ENCODE measurements at places on chromosomes 16 and 17.

DNA sequence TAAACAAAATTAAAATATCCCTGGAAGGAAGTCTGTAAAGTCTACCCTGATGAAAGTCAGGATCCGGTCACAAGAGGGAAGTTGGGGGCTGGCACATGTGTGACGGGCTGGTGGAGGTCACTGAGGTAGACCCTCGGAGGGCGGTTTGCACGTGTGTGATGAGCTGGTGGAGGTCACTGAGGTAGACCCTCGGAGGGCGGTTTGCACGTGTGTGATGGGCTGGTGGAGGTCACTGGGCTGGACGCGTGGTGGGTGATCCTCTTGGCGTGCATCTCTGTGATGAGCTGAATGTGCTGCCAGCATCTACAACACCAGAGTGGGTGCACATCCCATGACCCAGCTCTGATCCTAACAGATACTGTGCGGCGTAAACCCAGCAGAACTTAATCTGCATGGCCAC, 43.7 kb upstream of the METRNL start:
- DNase-seq, result no peak

DNA sequence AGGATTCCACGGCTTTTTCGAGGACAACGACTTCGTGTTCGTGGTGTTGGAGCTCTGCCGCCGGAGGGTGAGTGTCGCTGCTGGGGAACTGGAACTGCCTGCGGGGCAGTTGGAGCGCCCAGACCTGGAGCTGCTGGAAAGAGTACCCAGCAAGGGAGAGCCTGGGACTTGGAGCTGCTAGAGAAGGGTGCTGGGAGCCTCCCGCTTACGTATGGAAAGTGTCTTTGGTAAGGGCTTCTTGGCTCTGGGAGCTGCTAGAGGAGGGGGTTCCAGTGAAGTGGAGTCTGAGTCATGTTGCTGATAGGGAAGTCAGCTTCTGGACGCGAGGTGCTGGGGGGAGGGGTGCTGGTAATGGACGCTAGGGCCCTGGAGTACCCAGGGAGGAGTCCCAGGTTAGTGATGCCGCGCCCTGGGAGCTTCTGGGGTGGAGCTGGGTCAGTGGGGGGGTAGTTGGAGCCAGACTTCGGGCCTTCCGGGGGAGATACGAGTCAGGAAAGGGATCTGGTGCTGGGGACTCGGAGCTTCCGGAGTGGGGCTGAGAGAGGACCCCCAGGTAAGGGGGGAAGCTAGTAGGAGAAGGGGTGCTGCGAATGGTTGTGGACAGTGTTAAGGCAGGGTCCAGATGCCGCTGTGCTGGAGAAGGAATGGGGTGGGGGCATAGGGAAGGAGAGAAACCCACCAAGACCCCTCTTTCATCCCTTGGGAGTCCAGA, 741 bp downstream of the PLK1 start:
- no peak for DNase-seq

DNA sequence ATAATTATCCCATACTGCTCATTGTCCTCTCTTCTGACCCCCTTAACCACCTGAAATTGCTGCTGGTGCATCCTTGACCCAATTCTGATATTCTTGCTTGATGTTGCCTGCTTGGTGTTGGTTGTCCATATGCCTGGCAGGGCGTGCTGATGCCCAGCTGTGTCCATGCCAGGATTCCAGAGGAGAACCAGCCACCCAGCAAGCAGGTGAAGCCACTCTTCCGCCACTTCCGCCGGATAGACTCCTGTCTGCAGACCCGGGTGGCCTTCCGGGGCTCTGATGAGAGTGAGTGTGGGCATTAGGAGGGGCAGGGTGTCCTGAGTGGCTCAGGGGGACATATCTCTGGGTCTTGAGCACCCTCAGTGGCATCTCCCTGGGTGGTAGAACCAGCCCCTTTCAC, 11.4 kb downstream of the RAPGEFL1 start:
- no peak for DNase-seq

- DNase-seq, result no peak
Observed at GRCh38 chr16:53546988-53547391, 44.0 kb upstream of the AKTIP start.

DNA sequence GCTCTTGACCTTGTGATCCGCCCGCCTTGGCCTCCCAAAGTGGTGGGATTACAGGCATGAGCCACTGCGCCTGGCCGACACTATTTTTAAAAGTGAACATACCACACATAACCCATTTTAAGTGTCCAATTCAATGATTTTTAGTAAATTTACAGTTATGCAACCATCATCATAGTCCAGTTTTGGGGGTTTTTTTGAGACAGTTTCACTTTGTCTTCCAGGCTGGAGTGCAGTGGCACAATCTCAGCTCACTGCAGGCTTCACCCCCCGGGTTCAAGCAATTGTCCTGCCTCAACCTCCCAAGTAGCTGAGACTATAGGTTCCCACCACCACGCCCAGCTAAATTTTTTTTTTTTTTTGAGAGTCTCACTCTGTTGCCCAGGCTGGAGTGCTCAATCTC, 3.1 kb upstream of the EPOP start:
- no peak for DNase-seq

GRCh38 chr17:27904534-27905446, 11.6 kb upstream of the LYRM9 start:
- DNase-seq, result no peak

GRCh38 chr16:85461022-85461813, 151.9 kb upstream of the GSE1 start:
- no peak for DNase-seq

DNA sequence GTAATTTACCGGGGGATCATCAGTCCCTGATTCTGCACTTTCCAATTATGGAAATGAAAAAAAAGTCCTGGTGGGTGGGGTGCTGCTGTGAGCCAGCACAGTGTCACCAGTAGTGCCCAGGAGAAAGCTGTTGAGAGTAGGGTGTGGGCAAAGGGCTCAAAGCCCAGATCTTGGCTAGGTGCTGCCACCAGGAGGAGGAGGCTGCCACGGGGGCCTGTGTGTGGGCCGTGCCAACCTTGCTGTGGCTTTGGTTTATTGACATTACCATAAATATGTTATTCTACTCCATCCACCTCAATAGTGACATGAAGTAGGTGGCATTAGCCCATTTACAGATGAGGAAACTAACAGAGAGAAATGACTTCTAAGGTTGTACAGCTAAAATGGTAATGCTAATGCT, 6.7 kb upstream of the PRPSAP2 start:
- no peak for DNase-seq

DNA sequence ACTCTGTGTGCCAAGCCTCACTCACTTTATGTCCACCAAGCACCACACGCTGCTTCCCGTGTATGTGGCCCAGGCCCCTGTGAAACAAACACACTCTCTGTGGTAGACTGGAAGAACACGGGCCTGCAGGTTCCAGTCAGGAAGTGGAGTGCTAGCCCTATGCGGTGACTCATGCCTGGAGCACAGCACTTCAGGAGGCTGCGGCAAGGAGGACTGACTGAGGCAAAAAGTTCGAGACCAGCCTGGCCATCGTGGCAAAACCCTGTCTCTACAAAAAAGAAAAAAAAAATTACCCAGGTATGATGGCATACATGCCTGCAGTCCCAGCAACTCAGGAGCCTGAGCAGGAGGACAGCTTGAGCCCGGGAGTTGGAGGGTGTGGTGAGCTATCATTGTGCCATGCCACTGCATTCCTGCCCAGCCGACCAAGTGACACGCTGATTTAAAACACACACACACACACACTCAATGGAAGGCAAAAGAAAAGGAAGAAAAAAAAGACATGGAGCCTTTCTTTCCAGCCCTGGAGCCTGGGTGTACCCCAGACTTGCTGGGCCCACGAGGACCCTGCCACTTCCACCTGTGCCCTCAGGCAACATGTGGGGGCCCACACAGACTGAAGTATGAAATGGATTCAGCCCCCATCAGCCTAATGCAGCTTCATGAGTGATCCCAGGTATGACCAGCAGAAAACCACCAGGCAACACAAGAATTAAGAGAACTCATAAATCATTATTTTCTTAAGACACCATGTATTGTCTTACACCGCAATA, 126.6 kb downstream of the ANKRD11 start:
- DNase-seq, result no peak

DNA sequence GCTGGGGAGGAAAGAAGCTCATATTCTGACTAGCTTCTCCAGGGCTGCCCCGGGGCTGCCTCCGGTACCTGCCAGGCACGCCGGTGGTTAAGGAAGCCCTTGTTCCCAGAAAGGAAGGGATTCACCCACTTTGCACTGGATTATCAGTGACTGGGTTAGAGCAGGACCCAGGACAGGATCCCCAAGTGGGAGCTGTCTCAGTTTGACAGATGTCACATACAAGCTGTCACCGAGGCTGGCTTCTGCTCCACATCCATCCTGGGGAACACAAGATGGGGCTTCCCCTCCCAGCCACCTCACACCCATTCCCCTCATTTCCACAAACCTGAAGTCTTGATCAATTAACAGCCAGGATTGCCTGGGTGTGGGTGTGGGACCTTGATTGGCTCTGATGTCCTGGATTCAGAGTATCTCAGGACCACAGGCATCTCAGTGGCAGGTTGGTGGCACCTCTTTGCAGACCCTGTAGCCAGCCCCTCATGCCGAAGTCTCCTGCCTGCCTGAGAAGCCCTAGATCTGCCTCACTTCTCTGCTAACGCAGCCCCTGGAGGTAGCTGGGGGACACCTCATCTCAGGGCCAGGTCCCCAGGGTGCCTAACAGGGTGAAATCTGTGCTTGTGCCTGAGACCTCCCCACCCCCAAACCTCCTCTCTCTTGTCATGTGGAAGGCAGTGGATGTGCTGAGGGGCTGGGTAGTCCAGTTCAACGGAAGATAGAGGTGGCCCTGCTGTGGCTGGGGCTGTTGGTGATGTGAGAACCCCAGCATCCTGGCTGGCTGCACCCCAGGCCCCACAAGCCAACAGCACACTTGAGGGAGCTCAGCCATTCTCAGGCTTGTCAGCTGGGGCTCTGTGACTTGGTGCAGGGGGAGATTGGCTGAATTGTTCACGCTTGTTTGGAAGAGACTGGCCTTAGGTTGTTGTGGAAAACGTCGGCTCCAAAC, 1.4 kb downstream of the CACNG5 start:
- no peak for DNase-seq

GRCh38 chr16:58425756-58426494, 33.7 kb downstream of the GINS3 start:
- no peak for DNase-seq

DNA sequence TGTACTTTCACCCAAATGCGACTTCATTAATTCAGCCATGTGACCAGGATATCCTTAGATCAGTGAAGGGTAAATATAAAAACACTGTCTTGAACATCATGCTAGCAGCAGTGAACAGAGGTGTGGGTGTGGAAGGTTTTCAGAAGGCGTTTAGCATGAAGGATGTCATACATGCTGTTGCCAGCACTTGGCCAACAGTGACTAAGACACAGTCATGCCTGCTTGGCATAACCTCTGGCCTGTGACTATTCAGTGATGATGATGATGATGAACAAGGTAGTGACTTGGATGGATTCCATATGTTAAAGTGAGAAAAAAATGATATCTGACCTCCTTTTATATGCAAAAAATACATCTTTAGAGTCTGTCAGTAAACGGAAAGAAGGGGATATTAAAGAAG, 97.9 kb downstream of the MAP2K4 start:
- no peak for DNase-seq

DNA sequence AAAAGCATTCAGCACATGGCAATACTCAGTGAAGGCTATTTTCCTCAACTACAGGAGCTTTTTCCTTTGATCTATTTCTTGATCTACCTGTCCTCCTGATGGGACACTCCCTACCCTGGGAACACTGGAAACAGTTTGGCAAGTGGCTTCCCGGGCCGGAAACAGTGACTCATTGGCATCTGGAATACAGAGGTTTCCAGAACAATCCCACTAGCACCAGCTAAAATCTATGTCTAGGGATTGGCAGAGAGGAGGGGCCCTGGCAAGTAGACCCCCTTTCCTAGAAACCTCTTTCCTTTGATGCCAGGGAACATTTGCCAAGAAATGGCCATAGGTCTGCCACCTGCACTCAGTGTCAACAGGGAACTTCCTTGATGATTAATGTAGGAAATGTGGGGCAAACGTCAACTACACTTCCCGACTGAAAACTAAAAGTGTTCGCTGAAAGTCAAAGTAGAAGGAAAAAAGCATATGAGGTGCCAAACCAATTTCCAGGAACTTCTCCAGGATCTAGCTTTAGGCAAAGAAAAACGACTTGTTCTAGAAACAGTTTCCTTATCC, 30.4 kb upstream of the FBXW10B start:
- DNase-seq, result no peak

DNA sequence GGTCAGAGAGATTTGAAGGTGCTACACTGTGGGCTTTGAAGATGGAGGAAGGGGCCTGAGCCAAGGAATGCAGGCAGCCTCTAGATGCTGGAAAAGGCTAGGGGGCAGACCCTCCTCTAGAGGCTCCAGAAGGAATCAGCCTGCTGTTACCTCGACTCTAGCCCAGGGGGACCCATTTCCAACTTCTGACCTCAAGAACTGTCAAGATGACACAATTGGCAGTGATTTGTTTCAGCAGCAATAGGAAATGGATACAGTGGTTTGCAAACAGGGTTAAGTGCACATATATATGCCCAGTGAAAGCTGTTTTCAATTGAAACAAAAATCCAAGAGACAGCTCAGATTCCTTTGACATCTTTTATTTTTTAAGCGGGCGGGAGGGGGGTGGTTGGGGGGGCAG, 3.7 kb upstream of the ZDHHC1 start:
- DNase-seq, result no peak

GRCh38 chr17:28702026-28702751, 9.5 kb downstream of the PROCA1 start:
- DNase-seq, result peak; percentile 66

DNA sequence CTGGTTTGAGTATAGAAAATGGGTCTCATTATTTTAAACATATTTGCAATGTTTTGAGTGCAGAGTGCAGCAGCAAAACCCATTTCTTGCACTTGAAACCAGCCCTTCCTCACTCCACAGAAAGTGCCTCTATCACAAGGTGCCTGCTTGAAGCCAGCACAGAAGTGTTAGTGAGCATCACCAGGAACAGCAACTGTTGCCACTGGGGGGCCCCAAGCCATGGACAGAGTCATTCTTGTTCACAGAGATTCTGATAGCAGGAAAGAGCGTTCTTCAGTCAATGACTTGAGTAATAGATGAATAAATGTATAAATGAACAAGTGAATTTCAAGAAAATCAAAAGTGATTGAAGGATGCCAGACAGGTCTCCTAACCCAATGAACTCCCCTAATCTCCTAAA, 45.6 kb downstream of the CHD9NB start:
- no peak for DNase-seq

DNA sequence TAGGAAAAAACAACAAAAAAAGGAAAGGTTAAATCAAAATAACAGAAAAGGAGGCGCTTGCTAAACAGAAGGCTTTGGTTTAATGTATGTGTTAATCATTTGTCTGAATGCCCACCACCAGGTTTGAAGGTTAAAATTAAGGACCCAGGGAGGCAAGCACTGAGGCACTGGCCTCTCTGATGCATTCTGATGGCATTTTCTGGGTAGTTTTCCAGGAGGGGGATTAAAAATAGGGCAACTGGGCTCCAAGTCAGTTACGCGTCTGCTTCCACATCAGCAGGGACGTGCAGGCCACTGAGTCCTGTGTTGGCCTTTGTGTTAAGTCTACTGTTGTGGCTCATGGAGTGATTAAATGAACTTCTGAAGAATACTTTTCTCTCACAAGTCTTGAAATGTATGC, 26.9 kb downstream of the MARF1 start:
- DNase-seq, result no peak

DNA sequence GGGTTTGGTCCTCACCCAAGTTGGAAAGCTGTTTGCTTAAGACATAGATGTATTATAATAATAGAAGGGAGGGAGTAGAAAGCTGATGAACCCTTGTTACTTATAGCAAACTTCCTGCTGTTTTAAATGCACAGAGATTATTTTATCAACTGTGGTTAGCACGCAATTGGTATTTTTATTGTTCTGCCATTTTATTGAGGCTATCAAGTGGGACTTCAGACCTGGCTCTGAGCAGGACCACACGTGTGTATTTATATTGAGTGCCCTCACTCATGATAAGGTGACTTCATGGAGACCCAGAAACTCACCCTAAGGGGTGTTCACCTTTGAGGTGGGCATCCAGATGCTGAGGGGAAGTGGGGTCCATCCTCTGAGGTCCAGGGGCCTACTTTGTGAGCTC, 17.0 kb downstream of the KLHL36 start:
- DNase-seq, result no peak
